ENCODE measurements at places on chromosomes 2 and 18. TPM values are rescaled to one million over a fixed set of nuclear protein-coding genes. Genes with fewer than 3 reads are reported as not detected.
A peak's percentile ranks its signal among the peaks of the same experiment; 100 is the strongest.

ORC4 gene
- 60.1 TPM for total RNA-seq

DNA sequence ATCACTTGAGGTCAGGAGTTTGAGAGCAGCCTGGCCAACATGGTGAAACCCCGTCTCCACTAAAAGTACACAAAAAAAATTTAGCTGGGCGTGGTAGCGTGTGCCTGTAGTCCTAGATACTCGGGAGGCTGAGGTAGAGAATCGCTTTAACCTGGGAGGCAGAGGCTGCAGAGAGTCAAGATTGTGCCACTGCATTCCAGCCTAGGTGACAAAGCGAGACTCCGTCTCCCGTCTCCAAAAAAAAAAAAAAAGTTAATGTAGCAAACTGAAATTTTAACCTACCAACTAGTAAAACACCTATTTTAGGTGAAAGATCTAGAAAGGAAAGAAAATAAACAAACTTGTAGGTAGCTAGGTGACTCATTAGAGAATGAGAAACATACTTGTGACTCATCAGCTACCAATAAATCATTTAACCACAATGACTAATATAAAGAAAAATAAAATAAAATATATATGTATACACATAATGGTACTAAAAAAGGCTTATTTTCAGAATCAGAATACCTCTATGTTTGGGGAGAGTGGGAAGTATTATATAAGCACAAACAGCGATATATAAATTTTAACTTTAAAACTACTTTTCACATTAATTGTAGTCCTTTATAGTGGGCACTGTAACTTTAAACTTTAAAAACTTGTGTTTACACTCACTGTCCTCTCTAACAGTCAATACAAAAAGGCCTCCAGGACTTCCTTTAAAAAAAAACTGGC is 36.6 kb downstream of the DARS1 start:
- DNase-seq = peak; percentile 50

GRCh38 chr2:144254342-144255235 is 265.3 kb downstream of the ZEB2 start:
- DNase-seq = no peak

GRCh38 chr2:26769089-26769761 is 5.1 kb downstream of the SLC35F6 start:
- no peak for DNase-seq

MC5R gene
- not detected for total RNA-seq

- DNase-seq = no peak
Observed at GRCh38 chr18:37450434-37451132, 115.0 kb downstream of the CELF4 start.

- peak; percentile 48 for DNase-seq
Observed at GRCh38 chr2:177147093-177147694, 65.4 kb upstream of the HNRNPA3 start.

DNA sequence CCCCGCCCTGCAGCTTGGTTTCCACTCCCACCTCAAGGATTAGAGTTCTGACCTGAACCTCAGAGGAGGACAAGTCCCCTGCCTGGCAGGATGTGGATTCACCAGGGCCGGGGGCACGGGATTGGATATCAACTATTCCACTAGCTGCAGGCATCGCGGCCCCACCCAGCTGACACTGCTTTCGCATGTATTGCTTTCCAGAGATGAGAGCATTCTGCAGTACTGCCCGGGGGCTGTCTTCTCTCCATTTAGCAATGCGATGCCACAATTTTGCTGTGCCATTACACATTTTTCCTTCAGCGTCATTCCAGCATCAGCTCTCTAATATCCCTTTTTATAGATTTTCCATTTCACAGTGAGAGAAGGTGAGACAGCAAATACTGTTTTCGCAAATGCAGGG is 42.0 kb downstream of the CTIF start:
- no peak for DNase-seq

- peak; percentile 66 for DNase-seq
Observed at GRCh38 chr18:75216212-75216910, 5.8 kb downstream of the TSHZ1 start.

DNA sequence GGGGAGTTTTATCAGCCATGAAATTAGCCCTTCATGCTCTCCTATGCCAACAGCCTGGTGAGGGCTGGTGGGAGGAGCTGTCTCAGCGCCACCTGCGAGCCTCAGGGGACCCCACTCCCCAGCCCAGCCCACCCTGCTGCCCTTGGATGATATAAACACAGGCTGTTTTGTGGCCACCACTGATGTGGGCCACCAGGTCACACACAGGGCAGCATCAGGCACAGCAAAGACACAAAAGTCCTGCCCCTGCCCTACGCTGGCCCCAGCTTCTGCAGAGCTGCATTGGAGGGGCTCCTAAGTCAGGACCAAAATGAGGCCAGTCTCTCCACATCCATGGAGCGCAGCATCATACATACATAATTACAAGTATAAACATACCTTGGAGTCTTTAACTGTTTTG is 110.6 kb upstream of the TEX51 start:
- DNase-seq = no peak

DNA sequence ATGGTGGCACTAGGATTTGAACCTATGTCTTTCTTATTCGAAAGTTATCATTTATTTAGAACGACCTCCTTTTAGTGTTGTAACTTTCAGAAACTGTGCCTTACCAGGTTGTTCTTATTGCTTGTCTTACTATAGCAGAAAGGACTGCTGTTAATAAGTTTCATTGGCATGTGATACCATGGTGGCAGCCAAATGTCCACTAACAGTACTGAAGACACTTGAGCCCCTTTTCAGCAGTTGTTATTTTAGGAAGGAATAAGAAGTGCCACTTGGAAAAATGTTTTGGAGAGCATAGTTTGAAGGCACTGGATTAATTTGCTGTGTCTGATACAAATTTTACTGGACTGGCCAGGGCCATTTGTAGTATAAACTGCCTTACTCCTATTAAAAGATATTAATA is 37.7 kb downstream of the CEP192 start:
- DNase-seq = no peak

DNA sequence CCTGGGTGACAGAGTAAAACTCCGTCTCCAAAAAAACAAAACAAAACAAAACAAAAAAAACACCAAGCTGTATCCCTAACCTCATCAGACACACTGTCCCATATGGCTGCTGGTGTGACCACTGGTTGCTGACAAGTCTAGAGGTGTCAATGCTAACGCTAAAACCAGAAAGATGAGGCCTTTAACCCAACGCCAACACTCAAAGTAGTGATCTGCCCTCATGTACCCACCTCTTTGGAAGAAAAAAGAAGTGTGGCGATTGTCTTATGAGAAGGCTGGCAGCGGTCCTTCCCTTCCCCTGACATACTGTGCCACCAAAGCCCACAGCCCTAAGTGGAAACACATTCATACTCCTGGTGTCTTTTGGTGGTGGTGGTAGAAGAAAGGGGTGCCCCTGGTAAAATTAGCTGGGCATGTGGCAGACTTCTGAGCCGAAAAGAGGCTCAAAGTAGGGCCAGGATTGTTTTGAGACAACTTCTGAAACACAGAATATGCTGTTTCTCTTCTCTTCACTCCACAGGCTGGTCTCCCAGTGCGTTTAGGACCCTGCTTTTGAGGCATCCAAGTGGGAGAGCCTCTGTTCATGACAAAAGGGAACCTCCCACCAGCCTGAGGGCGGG is 9.8 kb downstream of the SERTAD2 start:
- no peak for DNase-seq

DNA sequence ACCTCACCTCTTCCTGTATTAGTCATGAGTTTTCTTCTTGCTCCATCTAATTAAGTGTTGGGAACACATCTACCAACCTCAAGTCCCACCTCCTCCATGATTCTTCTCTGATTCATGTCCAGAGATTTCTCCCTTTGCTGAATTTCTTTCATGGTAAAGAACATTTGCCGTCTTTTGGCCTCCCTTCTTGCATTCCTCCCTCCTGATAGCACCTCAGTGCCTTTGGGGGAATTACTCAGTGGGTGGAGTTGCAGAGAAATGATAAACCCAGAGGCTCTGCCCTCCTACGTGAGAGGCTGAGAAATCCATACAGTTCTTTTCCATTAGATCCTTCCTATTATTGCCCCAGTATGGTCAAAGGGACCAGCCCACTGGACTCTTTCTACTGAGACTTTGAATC is 651.9 kb downstream of the SLC4A3 start:
- DNase-seq = no peak

GRCh38 chr18:33805592-33805991 is 227.6 kb downstream of the ASXL3 start:
- no peak for DNase-seq

DNA sequence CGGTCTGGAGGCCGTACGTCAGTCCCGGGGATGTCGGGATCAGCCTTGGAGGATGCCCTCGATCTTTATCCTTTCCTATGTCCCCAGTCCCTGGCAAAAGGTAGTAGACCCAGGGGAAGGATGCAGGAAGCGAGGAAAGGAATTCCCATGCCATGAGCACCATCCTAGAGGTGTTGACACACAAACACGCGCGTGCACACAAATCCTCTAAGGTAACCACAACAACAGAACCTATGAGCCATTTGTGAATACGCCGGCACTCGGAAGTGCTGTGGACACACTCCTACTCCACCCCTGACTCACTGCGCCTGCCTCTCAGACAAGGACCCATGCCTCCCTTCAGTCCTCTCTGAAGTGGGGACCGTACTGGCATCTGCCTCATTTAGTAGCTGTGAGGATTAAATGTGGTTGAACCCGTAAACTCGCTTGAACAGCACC is 11.3 kb upstream of the MLPH start:
- no peak for DNase-seq

DNA sequence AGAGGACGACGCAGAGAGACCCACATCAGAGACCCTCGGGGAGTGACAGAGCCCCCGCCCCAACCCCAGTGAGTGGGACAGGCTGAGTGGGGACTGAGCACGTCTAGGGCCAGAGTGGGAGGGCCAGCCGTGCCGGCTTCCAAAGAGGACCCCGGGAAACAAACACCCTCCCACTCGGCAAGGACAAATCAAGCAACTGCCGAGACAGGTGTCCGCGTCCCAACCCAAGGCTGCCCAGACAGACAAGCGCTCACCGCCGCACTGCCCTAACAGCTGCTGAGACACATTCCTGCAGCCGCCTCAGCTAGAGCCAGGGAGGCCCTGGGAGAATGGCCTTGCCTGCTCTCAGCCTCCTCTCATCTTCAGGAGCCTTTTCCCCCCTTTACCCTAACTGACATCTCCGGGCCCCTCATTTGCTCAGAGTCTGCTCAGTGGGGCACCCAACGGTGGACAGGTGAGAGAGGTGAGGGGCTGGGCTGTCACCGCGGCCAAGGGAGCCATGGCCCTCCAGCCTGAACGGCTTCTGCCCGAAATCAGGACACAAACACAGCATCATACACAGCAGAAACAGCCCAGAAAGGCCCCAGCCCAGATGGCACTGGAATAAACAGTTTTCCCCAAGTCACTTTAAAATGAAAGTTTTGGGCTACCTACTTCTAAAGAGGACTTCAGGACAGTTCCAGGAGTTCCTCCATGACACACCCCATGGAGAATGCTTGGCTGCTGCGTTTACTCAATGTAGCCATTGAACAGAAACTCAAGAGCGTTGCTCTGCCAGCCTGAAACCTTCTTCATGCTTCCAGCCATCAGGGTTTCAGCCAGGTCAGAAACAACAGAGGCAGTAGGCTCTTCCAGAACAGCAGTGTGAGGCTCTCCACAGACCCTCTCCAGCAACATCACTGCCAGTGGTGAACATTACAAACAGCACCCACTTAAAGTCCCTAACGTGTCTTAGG is 23.6 kb downstream of the SLC66A2 start:
- DNase-seq = no peak

DNA sequence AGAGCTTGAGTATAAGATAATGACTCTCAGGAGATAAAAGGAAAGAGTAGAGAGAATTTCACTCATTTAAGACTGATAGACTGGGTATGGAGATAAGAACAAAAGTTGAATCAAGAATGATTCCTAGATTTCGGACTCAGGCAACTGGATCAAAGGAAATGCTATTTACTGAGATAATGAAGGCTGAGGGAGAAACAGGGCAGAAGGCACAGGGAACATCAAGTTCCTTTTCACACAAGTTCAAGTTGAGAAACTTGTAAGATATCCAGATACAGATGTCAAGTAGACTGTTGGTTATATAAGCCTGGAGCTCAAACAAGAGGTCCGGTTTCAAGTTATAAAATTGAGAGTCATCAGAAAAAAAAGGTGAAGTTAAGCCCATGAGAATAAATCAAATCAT is 360.8 kb downstream of the TNS1 start:
- no peak for DNase-seq

G6PC2 gene
- not detected for total RNA-seq

- DNase-seq = no peak
Observed at GRCh38 chr2:54455563-54456361, at the start of gene SPTBN1. Gene SPTBN1, plus strand, starts transcription at chr2:54456327. Its CDS starts 70,092 bp downstream, at chr2:54526419.

CNGA3 gene
- not detected for total RNA-seq

- DNase-seq = no peak
Observed at GRCh38 chr2:176546550-176546949, 277.3 kb downstream of the MTX2 start.

DNA sequence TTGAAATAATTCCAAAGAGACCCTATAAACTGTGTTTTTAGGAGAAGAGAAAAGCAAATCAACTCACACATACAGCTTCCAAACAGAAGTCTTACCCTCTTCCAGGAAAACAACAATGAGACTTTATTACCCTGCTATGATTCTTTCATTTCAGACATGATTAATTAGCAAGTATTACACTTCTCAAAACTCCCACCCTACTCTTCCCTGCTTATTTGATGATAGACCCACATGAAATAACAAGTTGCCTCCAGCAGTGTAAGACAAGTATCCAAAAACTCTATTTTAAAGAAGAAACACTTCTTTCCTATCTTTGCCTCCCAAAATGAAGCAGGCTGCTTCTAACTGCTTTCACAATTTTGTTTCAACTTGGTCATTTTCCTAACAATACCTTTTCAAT is 4.1 kb downstream of the FIGN start:
- no peak for DNase-seq

LYPD1 gene
- not detected for total RNA-seq

CNTNAP5 gene
- not detected for total RNA-seq

GRCh38 chr2:42900289-42900891 is 108.0 kb upstream of the HAAO start:
- no peak for DNase-seq

DNA sequence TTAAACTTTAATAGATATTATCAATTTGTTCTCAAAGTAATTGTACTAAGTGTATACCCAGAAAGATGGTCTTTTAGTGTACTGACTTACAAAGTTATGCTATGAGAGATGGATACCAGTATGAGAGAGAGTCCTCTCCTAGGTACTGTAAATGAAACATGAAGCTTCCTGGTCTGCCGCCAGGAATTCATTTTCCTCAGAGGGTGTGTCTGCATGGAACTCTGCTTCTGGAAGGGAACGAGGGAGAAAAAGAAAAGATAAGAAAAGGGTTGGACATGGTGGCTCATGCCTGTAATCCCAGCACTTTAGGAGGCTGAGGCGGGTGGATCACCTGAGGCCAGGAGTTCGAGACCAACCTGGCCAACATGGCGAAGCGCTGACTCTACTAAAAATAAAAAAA is 2.2 kb upstream of the SSB start:
- no peak for DNase-seq

- no peak for DNase-seq
Observed at GRCh38 chr2:8064603-8065002, 617.3 kb upstream of the ID2 start.

VWC2L gene
- not detected for total RNA-seq

WIPF1 gene
- 484 TPM for total RNA-seq
